ENCODE measurements at places on chromosomes 2 and 18.

GRCh38 chr2:227819398-227819697 lies 5.7 kb downstream of the CCL20 start:
- DNase-seq, result no peak

DNA sequence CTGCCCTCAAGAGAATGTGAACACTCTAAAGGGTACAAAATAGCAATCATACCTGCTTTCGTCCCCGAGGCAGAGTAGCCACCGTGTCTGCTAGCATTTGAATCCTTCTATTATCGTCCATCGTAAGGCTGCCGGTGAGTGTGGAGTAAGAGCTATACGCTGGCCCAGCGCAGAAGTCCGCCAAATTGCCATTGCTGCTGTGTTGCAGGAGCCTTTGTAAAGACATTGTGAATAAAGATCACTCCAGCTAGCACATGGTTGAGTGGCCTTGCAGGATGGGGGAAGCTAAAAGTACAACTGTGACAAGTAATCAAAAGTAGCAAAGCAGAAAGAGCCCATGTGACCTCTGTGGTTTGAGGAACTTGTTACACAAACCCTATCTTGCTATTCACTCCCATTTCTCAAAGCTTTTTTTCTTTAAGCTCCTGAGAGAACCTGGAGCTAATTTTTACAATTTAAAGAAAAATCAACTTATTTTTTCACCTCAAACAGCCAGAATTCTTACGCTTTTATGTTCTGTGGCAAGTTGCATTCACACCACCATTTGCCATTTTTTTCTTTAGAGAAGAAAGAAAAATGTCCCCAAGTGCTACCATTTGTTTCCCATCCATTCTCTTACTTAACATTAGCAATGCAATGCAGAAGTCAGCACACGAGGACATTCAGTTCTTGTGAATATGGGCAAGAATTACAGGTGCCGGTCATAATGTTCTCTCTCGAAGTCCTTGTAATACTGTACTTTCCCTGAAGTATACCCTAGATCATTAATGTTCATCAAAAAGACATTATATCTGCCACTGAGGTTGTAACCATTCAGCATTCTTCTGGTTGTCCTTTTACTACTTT lies at the start of gene CYTIP:
TSS of gene CYTIP (minus strand) at position 295 of the 846 bp plus-strand sequence. CDS start at position 226, 69 bp downstream.
- peak; percentile 93 for DNase-seq

- DNase-seq, result no peak
Measured at GRCh38 chr2:94995553-94996304, 29.8 kb upstream of the MAL start.

DNA sequence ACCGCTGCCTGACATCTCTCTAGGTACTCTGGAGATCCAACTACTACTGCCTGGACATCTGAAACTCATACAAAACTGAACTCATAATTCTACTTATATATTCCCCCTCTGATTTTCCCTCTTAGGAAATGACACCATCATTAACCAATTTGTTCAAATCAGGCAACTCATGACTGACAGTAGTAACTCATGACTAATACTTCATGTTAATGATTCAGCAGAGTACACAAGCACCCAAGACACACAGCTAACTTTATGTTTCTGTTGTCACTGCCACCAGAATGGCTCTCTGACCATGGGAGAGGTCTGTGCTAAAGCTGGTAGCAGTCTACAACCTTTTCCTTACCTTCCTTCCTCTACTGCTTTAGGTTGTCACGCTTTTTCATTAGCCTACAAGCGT lies 91.1 kb downstream of the ITSN2 start:
- no peak for DNase-seq

DNA sequence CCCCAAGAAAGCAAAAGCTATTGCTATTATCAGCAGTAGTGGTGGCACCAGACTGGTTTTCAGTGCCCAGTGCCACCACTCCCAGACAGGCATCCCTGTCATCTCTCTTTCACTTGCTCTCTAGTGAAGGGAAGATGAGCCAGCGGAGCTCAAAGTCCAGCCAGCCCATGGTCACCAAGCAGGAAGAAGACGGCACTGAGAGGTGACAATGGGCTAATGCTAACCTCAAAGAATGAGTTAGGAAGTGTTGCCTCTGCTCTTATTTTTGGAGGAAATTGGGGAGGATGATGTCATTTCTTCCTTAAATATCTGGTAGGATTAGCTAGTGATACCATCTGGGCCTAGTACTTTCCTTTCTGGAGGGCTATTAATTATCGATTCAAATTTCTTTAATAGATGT lies 1.7 kb downstream of the SP140 start:
- peak; percentile 23 for DNase-seq

DNA sequence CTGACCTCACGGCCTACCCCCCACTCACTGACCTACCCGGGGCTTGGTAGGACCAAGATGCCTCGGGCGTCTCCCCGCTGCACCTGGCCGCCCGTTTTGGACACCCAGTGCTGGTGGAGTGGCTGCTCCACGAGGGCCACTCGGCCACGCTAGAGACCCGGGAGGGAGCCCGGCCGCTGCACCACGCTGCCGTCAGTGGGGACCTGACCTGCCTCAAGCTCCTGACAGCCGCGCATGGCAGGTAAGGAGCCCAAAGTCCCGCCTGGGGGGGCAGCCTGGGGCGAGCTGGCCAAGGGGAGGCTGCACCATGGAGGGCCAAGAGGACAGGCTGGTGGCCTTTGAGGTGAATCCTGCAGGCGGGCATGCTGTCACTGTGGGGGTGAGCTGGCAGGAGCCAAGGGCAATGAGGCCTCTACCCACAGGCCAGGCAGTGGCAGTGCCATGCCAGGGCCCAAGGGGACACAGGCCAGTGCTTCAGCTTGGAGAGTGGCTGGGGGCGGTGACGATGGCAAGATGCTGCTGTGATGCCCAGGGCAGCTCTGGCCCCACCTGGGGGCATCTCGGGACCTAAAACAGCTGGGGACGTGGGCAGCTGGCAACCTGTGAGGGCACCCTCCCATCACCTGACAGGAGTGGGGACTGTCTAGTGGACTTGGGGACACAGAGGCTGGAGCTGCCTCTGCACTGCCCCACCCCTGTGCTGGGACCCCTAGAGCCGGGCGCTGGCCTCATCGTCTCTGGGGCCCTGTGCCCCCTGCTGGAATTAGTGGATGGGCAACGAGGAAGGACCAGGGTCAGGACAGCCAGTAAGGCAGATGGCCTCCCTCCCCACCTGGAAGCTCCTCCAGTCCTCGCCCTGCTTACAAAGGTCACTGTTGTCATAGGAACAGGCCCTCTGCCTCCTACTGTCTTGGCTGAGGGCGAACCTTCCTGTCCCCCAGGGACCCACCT lies 2.0 kb downstream of the ESPNL start:
- DNase-seq, result no peak

DNA sequence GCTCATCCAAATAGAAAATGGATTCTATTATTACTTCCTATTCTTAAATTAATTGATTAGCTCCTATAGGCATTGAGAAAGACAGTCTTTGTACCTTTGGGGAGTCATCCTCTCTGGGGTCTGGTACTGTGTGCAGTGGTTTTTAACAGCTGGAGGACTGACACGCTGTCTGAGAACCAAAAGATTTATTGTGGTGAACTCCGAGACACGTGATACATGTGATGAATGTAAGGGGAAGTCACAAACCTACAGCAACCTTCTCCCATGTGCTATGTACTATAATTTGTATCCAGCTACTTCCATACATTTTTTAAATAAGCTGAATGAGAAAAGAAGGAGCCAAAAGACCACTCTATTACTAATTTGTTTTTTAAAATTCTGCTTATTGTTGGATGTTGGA lies 133.7 kb downstream of the GALNT3 start:
- DNase-seq, result no peak

DNA sequence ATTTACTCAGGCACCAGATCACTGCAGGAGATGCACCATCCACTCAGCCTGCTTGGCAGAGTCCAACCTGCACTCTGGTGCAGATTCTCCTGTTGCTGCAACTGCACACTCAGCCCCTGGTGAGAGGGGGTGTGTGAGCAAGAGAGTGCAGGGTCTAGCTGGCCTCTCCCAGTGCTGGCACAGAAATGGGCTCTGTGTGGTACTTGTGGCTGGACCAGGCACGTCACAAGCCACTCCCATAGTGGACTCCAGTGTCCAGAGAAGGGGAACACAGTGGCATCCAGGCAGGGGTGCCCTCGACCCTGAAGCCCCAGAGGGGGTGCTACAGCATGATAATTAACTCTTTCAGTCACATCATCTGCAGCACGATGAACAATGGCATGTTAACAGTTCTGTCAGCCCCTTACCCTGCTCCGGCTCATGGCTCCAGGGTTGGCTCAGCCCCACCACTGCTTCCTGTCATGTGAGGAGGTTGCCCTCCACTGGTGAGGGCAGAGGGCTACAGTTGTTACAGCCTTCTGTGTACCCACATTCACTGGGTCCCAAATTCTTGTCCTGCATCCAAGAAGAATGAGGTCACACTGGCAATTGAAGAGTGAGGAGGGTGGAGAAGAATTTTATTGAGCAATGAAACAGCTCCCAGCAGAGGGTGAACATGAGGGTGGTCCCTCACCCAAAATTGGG lies 135.7 kb downstream of the EVA1A start:
- no peak for DNase-seq

DNA sequence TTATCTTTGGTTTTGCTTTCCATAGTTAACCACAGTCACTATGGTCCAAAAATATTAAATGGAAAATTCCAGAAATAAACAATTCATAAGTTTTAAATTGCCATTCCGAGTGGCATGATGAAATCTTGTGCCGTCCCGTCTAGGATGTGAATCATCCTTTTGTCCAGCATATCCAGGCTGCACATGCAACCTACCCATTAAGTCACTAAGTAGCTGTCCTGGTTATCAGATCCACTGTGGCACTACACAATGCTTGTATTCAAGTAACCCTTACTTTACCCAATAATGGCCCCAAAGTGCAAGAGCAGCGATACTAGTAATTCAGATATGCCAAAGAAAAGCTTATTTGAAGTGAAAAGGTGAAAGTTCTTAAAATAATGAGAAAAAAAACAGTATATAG lies 10.7 kb downstream of the USP34 start:
- no peak for DNase-seq

DNA sequence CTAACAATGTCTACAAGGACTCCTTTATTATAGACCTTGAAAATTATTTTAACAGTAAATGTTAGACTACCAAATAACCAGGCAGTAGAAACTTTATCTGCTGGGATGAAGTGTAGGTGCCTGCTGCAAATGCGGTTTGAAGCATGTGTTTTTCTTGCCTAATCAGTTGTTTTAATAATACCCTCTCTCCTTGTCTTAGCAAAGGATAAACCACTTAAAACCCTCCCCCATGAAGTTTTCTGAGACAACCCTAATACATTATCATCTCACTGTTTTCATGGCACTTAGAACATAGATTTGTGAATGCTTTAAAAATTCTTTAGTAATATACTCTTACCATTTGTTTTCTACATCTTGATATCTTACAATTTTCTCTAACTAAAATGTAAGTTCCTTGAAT lies 98.6 kb downstream of the ASXL3 start:
- DNase-seq, result no peak

DNA sequence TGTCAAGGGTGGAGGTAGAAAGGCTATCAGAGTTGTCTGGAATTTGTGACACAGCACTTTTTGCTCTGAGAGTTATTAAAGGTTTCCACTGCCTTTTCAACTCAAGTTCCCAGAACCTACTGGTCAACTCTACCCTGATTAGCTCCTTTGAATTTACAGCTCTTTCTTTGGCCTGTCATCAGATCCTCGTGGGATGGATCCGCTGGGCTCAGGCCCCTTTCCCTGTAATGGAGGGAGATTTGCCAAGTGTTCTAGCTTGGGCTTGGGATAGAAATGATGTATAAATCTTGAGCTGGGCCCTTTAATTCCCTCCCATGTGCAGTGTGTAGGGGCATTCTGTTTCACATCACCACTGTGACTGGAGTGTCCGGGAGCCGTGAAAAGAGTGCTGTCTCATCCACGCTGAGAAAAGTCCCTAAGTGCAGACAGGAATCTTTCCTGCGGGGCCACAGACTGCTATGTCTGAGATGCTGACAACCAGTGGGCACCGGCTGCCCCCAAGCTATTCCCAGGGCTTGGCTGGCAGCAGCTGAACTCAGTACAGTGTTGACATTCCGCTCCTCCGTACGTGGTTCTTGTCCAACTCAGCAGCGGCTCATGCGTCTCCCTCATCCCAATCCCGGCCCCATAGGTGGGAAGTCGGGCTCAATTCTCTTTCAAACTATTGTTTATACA lies 46.9 kb upstream of the ARHGAP28 start:
- no peak for DNase-seq

GRCh38 chr2:222903234-222904220 lies 42.7 kb downstream of the ACSL3 start:
- peak; percentile 50 for DNase-seq

GRCh38 chr18:50659091-50660003 lies 99.5 kb downstream of the MAPK4 start:
- no peak for DNase-seq

All from CD4-positive, alpha-beta T cell treated with Interleukin-4 for 4 hours (primary cell).